Heart left ventricle (tissue), 16 donors: ENCODE measurements at places on chromosomes 3 and 15. TPM values are rescaled to one million over a fixed set of nuclear protein-coding genes. Genes with fewer than 3 reads are reported as not detected.

GRCh38 chr3:4416961-4417360 is 50.1 kb downstream of the SUMF1 start:
- H3K27me3 ChIP-seq: no peaks in the 10 kb centered on the region
- no peaks in the 10 kb centered on the region for H3K36me3 ChIP-seq
- H3K4me1 ChIP-seq: no peaks in the 10 kb centered on the region
- DNase-seq: no peak
- no peak overlapping the region for H3K27ac ChIP-seq

GRCh38 chr3:124354150-124354549 is 362.2 kb upstream of the ROPN1 start:
- no peaks in the 10 kb centered on the region for H3K4me1 ChIP-seq
- no peaks in the 10 kb centered on the region for H3K36me3 ChIP-seq
- no peak overlapping the region for H3K4me3 ChIP-seq
- H3K27ac ChIP-seq: no peak overlapping the region
- DNase-seq: no peak
- H3K27me3 ChIP-seq: no peaks in the 10 kb centered on the region

- peaks cover 6% of the 10 kb centered on the region for H3K36me3 ChIP-seq
- no peak overlapping the region for H3K27ac ChIP-seq
- DNase-seq: no peak
Measured at GRCh38 chr3:52824037-52824436, 6.4 kb downstream of the ITIH4 start.

ERICH6 gene
- total RNA-seq: not detected

AMOTL2 gene
- total RNA-seq: 50.0 TPM
